ENCODE measurements at places on chromosomes 1 and 21.

DNA sequence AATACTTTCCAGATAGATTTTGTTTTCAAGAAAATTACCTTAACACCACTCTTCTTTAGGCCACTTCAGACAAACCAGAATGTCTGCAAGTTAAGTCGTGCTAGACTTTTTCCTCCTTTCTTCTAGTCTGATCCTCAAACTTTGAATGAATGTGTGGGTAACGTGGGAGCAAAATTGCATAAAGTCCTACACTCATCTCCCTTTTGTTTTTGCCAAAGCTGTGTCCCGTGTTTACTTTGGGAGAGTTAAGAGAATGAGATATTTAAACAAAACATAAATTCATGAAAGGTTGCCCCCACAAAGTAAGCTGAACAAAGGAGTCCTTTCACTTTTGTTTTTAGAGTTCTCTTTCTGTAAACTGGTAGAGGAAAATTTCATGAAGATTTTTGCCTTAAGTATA is 16.9 kb upstream of the VAMP3 start:
- no peak for DNase-seq

GRCh38 chr1:91610789-91611188 is 110.1 kb downstream of the CDC7 start:
- no peak for DNase-seq

DNA sequence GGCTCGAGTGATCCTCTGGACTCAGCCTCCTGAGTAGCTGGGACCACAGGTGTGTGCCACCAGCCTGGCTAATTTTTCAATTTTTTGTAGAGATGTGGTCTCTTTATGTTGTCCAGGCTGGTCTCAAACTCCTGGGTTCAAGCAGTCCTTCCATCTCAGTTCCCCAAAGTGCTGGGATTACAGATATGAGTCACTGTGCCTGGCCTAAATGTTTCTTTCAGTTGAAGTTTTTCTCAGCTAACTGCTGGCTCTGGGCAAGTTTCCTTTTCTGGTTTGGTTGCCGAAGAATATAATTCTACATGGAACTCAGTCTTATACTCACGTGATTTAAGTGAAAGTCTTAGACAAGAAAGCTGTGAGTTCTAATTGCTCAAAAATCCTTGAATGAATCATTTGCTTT is 57.0 kb downstream of the SASS6 start:
- no peak for DNase-seq

DNA sequence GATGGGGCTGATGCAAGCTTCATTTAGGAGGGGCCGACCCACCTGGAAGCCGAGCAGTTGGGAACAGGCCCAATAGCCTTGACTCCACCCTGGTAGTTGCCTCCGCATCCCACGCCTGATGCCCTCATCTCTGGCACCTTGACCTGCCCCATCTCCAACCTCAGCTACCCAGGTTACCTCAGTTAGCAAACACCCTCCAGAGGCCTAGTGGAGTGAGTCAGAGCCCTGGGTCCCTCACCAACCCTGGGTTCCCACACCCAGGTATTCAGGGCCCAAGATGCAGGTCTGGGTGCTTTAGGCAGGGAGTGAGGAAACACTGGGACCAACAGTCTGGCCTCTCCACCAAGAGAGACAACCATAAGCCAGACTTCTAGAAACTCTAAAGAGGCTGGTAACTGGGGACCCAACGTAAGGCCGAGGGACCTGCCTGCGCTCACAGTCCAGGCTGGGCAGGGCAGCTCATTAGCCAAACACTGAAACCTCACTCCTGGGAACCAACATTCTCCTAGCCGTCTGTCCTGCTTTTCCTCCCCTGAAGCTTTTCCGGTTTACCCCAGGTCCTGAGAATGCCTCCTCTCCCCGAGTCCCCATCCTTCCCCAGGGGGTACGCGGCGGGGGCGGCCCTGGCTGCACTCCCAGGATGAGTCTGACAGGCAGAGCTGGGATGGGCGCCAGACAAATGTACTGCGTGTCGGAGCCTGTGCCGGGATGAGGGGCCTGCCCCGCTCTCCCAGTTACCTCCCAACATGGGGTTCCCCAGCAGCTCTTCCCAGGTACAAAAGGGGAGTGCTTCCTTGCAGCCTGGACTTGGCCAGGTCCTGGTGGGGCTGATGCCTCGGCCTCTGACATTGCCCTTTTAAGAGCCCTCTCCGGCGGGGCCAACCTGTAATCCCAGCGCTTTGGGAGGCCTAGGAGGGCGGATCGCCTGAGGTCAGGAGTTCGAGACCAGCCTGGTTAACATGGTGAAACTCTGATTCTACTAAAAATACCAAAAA is 8.9 kb upstream of the CELSR2 start:
- peak; percentile 5 for DNase-seq

DNA sequence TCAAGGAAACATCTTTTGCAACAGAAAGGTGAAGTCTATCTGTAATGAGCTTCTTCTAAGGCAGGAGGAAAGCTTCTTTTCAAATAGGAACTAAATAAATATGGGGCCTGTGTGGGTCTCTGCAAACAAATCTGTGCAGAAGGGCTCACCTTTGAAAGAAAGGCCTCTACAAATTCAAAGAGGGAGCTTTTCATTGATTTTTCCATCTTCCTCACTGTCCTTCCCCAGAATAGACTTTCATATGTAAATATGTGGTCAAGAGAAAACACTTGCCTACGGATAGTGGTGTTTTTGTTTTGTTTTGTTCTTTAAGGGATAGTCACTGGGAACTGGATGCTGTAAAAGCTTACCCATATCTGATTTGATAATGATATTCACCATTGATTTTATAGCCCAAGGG is 223.4 kb downstream of the DSCAM start:
- no peak for DNase-seq

- no peak for DNase-seq
Measured at GRCh38 chr1:238401144-238401543, 510.4 kb upstream of the ZP4 start.

DNA sequence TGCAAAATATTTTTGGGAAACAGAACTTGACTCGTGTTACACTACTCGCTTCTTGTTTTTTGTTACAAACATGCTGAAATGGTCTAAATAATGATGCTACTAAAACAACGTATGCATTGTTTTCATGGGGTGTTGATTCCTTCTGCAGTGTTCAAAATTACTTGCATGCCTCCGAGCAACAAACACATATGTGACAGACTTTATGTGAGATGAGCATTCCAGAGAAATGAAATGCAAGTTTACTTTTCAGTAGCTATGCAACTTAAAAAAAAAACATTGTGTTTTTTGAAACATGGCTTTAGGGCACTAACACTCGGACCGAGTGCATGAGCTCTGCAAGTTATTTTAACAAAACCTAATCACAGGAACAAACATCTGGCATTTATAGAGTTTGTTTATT is 84.8 kb downstream of the CAMTA1 start:
- DNase-seq, result no peak

DNA sequence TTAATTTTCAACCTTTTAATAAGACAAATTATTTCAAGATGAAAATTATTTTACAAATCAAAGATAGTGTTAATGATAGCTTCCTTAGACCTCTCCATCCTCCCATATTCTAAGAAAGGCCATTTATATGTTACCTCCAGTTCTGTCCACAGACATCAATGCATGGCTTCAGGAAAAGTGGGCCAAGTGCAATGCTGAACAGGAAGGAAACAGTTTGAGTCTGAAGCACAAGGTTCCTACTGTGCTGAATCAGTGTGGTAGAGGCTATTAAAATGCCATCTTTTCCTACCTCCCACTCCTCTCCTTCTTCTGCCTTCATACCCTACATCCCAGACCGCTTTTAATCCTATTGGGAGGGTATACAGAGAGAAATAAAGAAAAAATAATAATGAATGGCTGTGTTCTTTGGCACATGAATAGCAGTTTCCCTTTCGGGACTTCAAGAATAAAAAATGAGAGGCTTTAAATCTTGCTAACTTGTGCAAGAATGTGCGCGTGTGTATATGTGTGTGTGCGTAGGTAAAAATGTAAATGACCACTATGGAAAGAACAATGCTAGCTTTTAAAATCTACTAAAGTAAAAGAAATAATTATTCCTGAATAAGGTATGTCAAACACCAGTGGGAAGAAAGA is 62.6 kb upstream of the C1orf105 start:
- no peak for DNase-seq

Measured in CD4-positive, alpha-beta T cell treated with Interleukin-4 for 4 hours (primary cell).